ENCODE measurements at places on chromosomes 2 and 18.

- DNase-seq: no peak
Measured at GRCh38 chr2:143429932-143430679, 300.9 kb downstream of the ARHGAP15 start.

- peak; percentile 80 for DNase-seq
Measured at GRCh38 chr2:96951125-96951654, 35.2 kb downstream of the FAM178B start.

DNA sequence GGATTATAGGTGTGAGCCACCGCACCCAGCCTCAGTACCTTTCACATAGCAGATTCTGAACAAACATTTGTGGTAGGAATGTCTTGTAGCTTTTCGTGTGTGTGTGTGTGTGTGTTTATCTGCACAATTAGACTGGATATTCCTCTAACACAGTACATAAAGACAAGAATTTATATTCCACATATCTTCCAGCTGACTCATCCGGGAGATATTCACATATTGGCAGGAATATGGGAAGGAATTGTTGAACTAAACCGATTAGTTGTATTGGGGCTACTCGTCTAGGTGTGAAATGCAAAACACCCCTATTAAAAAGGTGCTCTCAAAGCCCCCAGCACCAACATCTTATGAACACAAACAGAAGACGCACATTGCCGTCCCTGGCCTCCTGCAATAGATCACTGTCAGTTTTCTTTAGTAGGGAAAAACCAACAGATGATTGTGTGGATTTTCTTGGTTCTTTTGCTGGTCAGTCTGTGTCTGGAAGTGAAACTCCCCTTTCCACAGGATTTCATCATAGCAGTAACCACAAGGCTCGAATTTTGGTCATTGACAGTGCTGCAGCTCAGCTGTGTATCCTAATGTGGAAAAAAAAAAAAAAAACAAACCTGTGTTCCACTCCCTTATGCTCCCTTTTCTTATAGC, 208.5 kb upstream of the ACVR2A start:
- DNase-seq: no peak

- no peak for DNase-seq
Measured at GRCh38 chr18:48348739-48349138, 60.4 kb downstream of the ZBTB7C start.

GRCh38 chr2:45130736-45131135, 121.5 kb upstream of the SIX2 start:
- DNase-seq: no peak

DNA sequence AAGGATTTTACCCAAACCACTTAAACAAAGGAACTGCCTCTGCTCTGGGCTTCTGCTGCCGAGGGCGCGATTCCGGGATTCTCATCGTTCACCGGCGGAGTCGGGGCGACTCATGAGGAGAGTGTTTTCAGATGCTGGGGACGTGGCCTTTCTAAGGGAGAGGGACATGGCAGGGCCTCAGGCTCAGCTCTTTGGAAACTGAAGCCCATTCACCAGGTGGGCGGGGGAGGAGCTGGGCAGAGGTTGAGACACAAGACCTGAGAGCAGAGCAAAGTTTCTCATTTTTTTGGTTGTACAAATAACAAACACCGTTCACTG, 29.8 kb downstream of the NFATC1 start:
- DNase-seq: no peak

- no peak for DNase-seq
Measured at GRCh38 chr2:157312866-157313486, 12.6 kb downstream of the ERMN start.

DNA sequence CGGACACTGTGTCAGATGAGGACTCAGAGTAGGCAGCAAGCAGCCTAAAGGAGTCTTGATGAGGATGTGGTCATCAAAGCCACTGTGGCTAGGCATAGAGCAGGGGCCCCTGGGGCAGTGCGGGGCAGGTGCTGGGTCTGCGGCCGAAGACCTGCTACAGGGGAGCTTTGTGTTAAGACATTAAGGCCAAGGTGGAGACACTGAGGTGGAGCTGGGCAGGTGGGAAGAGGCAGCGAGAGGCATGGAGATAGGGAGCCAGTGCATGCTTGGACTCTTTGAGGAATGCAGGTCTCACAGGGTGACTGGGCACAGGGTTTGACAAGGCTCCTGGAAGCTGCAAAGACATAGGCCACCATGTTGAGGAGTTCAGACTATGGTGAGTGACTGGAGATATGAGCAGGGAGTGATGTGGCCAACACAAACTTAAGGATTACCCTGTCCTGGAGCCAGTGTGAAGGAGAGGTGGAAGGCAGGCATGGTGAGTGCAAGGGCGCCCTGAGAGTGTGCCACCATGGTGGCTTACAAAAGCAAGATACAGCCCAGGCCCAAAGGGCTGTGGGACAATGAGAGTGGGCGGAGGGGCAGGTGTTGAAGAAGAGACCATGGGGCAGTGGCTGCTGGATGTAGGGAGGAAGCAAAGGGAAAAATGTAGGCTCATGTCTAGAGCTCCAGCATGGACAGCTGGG, 450.9 kb upstream of the HS6ST1 start:
- no peak for DNase-seq

- no peak for DNase-seq
Measured at GRCh38 chr18:79452190-79452990, 56.7 kb downstream of the NFATC1 start.

DNA sequence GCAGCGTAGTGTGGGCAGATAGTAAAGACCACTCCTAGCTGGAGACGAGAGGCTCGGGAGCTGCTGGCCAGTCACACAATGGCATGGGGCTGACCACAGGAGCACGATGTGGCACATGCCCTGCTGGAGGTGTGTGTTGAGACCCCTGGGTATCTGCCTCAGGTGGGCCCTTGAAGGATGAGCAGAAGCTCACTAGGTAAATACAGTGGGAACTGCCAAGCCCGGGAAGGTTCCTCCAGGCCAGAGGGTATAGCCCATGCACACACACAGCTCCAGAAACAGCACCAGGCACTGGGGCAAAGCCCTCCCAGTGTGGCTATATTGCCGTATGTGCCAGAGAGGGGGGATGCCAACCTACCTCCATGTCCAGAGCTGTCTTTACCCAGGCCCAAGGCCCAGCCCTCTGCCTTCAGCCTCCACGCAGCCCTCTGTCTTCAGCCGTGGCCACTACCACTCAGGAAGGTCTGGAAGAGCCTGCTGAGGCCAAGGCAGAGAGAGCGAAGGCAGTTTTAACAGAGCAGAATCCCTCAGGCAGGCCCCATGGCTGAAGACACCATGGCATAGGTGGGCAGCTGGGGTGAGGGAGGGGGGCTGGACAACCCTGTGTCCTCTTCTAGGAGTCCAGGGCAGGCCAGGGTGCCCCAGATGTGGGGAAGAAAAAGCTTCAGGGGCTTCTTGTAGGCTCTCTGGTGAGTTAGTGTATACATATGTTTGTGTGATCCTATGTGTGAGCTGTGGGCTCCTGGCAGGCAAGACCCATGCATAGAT, 7.0 kb upstream of the ARID5A start:
- no peak for DNase-seq

- DNase-seq: no peak
Measured at GRCh38 chr2:52970642-52971041, 797.0 kb upstream of the CHAC2 start.

GRCh38 chr2:195537811-195538210, 119.2 kb upstream of the SLC39A10 start:
- no peak for DNase-seq

DNA sequence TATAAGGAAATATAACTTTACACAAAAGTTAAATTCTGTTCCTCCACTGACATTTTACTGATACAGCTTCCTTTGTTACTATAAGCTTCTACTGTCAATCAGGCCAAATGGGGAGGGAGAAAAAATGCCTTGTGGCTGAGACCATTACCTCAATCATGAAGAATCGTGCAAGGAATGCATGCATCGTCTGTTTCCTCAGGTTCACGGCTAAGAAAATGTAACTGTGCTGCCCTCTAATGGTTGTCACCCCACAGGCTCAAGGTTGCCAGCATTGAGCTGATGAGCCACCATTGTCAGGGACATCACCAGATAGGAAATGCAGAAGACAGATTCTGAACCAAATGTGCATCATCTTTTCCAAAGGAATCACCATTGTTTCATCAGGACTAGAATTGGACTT, 426.9 kb downstream of the CDH2 start:
- DNase-seq: no peak

DNA sequence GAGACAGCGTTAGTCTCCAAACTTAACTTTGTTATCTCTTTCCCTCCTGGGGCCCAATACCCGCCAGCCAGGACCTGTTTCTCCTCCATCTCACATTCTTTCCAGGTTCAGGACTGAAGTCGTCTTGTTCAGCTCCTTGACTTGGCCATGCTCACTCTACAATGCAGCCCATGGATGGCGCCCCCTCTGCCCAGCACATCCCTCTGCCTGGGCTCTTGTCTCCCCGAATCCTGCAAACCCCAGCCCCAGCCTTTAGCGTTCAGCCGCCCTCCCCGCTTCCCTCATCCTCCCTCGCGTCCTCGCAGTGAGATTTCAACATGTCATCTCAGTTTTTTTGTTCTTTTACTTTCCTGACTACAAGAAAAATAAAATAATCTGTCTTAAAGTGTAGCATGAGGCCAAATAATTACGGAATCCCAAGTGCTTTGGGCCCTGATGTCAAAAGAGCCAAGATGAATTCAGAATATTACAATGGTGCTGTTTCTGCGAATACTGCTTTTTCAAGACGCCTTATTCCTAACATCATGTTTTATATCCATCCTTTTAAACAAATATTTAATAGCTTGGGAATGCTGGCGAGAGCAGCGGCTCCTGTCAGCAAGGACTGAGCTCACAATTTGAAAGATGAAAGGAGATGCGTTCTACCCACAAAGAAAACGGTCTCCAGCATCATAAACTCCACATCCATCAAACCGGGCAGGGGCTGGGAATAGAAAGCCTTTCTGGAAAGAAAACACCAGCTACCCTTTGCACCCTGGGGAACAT, 1.0 kb downstream of the FAM178B start:
- DNase-seq: no peak

DNA sequence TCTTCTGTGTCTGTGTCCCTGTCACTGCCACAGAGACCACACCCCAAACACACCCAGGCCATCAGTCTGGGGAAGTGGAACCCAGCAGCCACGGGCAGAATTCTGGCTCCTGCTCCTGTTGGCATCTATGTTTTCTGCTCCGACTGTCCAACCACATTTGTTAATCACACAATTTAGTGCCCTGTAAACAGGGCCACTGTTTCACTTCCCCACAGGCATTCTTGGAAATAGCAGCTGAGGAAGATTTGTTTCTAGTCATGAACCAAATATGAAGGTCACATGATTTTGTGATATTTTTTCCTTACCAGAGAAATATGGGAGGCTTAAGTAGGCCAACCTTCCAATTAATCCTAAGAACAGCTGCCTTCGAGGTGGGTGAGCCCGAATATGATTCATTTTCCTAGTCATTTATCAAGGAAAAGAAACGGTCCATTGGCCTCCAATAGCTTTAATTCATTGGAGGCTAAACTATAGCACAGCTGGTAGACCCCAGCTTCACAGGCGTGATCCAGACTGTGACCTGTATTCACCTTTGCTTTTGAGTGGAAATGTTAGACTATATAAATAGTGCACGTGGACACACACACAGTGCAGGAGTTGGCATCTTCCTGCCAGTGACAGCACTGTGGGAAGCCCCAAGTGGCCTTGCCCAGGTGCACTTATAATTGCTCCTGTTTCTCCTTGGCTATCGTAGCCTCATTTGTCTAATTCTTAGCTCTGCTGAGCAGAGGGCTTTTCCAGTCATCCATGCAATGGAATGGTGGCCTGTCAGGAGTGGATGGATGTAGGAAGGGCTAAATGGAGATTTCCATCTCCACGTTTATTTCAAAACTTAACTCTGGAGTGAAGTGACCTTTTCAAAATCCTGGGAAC, 267.9 kb downstream of the LPIN1 start:
- no peak for DNase-seq

DNA sequence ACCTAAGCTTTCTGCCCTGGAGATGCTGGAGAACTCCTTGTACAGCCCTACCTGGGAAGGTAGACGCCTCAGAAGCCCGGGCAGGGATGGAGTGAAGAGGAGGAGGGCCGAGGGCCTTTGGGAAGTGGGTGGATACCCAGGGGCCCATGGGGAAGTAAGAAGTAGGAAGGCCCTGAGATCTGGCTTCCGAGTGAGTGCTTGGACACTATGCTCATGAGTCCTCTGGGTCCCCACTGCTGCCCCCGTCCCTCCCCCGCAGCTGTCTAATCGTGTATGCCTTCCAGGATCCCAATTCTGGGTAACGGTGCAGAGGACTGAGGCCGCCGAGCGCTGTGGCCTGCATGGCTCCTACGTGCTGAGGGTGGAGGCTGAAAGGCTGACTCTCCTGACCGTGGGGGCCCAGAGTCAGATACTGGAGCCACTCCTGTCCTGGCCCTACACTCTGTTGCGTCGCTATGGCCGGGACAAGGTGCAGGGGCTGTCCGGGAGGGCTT, 1.1 kb downstream of the DOK1 start:
- no peak for DNase-seq

GRCh38 chr2:97969081-97970067, 26.4 kb downstream of the TMEM131 start:
- no peak for DNase-seq

GRCh38 chr2:172293952-172294351, 133.4 kb upstream of the ITGA6 start:
- DNase-seq: no peak

DNA sequence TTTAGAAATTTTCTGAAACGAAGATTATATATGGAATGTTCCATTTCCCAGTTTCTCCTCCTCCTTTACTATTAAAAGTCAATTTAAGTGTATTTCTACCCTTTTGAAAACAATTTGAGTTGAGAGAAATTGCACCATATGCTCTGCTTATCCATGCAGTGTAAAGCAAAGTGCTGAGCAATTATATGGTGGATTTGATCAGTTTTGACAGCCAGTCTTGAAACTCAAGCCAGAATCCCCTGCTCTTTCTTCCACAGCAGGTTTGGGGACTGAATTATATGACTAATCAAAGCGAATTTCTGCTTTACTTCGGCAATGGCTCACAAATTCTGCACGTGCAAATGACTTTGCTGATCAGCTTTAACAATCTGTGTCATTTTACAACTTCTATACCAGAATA, 1183.6 kb downstream of the LRP1B start:
- no peak for DNase-seq

- DNase-seq: no peak
Measured at GRCh38 chr2:102296449-102296848, 14.9 kb upstream of the IL1RL1 start.

- no peak for DNase-seq
Measured at GRCh38 chr2:29304399-29305060, 189.3 kb downstream of the CLIP4 start.

- no peak for DNase-seq
Measured at GRCh38 chr2:175310813-175311504, 129.4 kb upstream of the ATP5MC3 start.

DNA sequence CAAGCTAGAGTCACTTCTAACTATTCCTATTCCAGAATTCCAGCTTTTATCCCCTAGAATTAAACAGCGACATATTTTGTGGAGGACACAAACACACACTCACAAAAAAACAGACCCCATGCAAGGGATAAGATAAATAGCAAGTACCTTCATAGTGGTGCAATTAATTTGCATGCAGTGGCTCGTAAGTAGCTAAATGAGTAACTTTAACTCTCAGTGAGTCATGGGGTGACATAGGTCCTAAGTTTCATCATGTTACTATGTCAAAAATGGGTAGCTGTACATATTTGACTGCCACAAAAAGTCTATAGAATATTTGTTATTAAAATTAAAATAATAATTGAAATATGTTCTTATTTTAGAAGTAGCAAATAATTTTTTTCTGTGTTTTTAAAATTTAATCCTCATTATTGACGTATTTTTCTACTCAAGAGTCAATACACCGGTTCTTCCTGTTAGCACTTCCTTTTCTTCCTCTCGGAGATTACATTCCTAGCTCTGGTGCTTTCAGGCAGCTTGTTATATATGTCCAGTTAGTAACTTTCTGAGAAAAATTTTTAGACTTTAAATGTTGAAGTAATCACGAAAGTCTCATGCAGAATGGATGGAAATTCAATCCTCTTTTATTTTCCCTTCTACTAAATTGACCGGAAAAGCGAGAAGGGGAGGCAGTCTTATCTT, 247.0 kb downstream of the KCNH7 start:
- no peak for DNase-seq
